GM12891 (cell line): ENCODE measurements at places on chromosomes 1 and 21.

- no peak for DNase-seq
Observed at GRCh38 chr1:172308577-172308976, 111.9 kb upstream of the C1orf105 start.

DNA sequence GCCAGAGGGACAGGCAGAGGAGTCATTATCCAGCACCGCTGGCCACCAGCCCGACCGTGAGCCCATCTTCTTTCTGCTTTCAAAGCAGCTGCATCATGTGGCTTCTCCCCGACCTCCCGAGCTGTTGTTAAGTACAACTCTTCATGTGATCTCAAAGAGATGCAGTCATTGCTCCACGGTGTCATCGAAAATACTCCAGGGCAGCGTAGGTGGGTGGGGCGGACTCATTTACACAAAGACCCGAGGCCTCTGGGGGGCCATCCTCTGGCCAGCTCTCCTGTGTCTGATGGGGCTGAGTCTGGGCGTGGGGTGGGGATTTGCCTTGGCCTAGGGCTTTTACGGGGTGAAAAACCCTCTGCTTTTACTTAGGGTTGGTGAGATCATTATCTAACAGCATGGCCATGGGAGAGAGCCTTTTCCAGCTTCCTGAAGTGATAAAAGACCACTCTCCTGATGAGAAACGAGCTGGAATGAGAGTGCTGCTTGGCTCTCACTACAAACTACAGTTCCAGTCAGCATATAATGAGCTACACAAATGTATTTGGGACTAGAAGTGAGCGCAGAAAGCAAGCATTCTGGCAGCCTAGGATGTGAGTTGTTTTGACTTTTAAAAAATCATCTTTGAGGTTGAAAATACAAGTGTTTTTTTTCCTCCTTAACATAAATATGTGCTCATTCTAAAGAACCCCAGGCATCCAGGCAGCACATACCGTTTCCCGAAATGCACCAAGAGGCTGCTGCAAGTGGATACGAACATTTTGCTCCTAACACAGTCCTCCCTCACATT, 165.0 kb downstream of the RHOU start:
- DNase-seq: no peak

DNA sequence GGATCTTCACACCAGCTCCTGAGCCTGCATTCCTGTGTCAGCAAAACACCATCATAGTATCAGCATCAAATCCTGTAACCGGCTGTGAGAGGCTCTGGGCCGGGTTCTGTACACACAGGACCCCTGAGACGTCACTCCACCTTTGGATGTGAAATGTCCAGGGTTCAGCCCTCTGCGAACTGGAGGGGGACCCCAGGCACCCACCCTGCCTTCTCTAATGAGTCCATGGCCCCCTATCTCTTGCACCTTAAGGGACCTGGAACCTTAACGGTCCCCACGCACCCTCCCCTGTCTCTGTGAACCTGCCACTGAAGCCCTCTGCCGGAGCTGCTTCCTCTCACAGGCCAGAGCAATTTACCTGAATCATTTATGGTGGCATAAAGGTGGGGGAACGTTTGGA, 257.8 kb downstream of the NPHP4 start:
- no peak for DNase-seq

DNA sequence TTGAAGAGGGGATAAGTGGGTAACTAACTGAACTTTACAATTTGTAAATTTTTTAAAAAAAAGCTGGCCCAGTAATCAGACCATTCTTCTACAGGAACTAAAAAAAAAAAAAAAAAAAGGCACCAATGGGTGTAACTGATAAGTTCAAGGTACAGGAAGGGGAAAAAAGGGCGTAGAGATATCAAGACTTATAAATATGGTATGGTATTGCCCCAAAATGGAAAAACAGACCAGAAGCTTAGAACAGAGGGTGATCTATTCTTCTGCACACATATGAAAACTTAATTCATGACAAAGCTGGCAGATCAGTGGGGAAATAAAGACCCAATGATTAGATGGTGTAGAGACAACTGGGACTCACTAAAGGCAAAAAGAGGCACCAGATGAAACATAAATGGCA, 58.9 kb downstream of the LHX4 start:
- no peak for DNase-seq

GRCh38 chr1:147046189-147046862, 108.2 kb downstream of the NBPF12 start:
- no peak for DNase-seq

GRCh38 chr1:3978990-3979325, 78.9 kb upstream of the C1orf174 start:
- DNase-seq: no peak

GRCh38 chr21:46617267-46618051, 12.6 kb upstream of the S100B start:
- no peak for DNase-seq

- no peak for DNase-seq
Observed at GRCh38 chr1:163315773-163316374, 5.9 kb upstream of the NUF2 start.

DNA sequence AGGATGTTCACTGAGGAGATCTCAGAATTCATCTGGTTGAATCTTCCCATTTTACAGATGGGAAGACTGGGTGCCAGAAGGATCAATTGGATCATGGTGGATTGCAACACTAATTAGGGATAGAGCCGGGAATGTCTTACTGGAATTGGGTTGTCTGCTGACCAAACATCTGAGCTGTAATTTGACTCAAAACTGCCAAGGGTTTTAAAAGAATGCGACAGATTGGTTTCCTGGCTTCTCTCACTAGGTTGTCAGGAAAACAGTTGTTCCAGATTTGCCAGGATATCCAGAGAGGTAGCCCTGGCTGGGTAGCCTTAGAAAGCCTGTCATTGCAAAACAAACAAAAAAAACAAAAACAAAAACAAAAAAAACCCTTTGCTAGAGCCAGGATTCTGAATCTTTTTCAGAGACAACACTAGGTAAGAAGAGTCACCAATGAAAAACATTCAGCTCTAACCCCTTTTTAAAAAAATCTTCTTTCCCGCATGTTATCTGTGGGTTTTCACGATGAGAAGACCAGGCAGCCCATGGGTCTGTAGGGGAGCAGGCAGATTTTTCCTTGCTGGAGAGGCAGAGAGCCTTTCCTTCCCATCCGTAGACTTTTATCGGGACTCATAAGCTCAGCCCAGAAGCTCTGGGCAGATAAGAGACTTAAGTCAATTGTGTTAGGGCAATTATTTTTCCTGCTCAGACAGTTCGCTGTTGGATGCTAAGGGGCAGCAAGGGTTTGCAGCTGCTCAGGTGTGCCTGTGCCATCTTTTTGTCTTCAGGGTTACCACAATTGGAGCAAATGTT, 418.9 kb downstream of the PRDM2 start:
- DNase-seq: no peak

- DNase-seq: no peak
Observed at GRCh38 chr21:46250146-46250725, 21.7 kb upstream of the LSS start.

GRCh38 chr21:41597227-41597626, 89.3 kb upstream of the TMPRSS2 start:
- DNase-seq: no peak

GRCh38 chr1:115320377-115320776, 17.7 kb downstream of the NGF start:
- DNase-seq: no peak

- no peak for DNase-seq
Observed at GRCh38 chr1:183840140-183840539, 35.2 kb downstream of the RGL1 start.

DNA sequence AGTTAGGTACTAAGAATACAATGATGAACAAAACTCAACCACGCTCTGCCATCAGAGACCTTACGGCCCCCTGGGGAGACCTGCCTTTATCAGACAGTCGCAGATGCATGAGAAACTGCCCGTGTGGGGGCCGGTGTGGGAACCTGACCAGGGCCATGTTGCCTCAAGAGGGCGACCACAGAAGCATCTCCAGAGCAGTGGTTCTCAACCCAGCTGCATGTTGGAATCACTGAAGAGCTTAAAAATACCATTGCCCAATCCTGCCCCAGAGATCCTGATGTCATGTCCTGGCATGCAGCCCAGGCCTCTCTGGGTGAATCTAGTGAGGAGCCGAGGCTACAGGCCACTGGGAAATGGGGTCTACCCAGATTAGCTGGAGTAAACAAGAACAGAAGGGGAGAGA, 108.7 kb downstream of the PRDM2 start:
- DNase-seq: no peak

DNA sequence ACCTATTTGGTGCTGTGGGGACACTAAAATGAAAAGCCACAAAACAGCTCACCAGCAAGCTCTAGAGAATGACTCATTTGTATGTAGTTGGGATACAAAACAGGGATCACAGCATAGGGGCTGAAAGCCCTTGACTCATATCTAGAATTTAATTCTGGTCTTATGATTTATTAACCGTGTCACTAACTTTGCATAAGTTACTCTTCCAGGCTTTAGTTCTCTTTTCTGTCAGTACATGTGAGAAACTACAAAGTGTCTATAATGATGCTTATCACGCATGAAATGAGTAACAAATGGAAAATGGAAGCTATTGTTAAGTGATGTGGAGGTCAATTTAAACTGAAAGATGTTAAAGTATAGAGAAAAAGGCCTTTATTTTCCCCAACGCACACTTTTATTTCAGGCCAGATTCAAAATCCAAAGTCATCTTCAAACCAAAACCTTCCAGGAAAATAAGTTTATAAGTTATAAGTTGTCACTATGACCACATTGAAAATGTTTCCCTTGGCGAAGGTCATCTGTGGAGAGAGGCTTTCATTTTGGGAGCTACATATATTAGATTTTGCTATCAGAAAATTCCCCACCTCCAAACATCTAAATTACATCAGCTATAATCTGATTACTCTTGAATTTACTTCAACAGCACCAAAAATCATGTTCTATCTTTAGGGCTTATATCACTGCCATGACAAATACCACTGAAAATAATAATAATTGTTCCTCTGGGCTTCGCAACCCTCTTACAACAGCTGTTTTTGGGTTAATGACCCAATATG, 430.5 kb downstream of the MRPL39 start:
- DNase-seq: peak; percentile 6

DNA sequence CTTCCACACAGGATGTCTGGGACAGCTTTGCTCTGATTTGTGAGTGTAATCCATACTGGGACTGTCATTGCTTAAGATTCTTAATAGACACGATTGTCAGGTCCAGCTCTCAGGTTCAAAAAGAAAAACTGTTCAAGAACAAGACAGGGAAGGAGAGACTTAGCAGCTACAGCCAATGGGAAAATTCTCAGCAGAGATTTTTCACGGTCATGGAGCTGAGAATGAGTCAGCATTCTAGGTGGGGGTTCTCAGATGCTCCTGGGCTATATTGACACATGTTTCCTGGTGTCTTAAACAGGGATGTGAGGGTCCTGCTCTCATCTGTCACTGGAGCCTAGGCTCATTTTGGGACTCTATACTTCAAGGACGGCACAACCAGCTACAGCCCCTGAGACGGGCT, 318.3 kb downstream of the RRAGC start:
- no peak for DNase-seq

DNA sequence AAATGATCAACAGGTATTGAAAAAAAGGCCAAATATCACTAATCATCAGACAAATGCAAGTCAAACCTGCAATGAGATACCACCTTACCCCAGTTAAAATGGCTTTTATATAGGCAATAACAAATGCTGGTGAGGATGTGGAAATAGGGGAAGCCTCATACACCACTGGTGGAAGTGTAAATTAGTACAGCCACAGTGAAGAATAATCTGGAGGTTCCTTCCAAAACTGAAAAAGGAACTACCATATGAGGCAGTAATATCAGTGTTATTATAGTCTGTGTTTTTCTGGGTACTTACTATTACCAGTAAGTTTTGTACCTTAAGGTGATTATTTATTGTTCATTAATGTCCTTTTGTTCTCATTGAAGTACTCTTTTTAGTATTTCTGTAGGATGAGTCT, 201.3 kb downstream of the MRPL39 start:
- no peak for DNase-seq
